Stimulated activated CD8-positive, alpha-beta memory T cell treated with anti-CD3 and anti-CD28 coated beads, Interleukin-4, amount 100 ng/mL, for 48 hours (primary cell): ENCODE measurements at places on chromosomes 6 and 20.

- DNase-seq: no peak
Observed at GRCh38 chr20:17334932-17335331, 108.1 kb downstream of the PCSK2 start.

- DNase-seq: no peak
Observed at GRCh38 chr6:146153040-146153758, 124.3 kb downstream of the GRM1 start.

- DNase-seq: no peak
Observed at GRCh38 chr6:115945306-115945705, 115.4 kb downstream of the FRK start.

GRCh38 chr20:25209911-25210310 is 14.4 kb downstream of the ENTPD6 start:
- no peak for DNase-seq

DNA sequence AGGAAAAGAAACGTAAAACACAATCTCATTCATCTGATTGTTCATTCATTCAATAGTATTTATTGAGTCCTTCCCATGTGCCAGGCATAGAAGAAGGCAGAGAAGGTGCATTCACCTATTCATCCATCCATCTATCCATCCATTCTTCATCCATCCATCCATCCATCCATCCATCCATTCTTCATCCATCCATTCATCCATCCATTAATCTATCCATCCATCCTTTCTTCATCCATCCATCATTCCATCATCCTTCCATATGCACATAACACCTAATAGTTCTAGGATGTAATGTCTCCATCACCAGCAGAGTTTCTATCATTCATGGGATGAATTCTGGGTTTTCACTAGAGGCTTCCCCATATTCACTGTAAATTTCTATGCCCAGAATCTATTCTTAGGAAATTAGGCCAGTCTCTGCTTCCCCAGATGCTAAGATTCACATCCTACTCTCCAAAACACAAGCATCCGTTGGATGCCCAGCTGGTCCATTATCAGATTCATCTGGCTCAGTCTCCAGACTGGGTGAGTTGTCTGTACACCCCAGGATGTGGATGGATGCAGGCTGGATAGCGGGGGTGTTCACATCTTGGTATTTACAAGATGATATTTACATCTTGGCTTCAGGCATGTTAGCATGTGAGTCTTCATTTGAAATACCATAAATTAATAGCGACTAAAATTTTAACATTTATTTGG is 517.7 kb upstream of the SULF2 start:
- no peak for DNase-seq

DNA sequence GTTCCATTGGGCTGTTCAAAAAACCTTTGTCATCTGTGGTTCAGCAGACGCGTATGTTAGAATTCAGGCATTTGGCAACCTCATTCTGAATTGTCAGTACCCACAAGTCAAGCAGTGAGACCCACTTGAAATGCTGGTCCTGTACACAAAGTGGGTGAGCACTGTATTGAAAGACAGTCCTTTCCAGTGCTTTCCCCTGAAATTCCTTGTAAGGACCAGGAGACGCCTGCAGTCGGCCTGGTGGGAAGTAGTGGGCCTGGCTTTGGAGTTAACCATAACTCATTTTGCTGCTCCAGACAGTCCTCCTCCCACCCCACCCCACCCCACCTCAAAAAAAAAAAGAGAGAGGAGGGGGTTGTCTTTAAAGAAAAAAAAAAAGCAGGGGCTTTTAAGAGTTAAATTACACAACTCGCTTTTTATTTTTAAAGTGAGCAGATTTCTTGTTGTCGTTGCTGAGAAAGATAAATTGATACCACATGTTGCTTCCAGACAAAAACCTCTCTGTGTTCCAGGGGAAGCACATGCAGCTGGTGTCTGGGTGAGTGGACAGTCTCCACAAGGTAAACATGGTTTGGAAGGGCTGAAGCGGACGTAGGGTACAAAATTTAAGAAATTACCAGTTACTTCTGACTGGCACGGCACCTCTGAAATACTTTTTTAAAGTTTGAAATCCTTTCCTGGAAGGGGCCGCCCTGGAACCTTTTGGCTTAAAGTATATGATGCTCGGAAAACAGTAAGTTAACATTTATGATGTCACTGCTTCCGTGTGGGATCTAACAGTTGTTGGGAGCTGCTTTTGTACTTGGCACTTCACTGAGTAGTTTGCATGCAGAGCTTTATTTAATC is 95.3 kb downstream of the FOXO3 start:
- no peak for DNase-seq

DNA sequence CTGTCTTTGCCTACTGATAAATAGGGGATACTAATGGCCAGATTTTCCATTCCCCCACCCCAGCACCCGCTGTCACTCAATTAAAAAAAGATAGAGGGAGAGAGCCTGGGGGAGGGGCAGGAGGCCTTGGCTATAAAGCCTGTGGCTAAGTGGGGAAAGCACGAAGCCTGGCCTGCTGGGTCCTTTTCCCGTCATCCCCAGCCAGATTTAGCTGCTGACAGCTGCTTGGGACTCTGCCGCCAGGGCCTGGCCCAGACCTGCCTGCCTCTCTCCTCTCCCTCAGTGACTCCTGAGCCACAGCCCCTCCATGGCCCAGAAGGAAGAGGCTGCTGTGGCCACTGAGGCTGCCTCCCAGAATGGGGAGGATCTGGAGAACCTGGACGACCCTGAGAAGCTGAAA is at the start of gene APOBEC2:
Gene APOBEC2, plus strand, starts transcription at position 162 of the 400 bp plus-strand sequence. Its CDS starts 146 bp downstream, at position 308.
- DNase-seq: no peak

DNA sequence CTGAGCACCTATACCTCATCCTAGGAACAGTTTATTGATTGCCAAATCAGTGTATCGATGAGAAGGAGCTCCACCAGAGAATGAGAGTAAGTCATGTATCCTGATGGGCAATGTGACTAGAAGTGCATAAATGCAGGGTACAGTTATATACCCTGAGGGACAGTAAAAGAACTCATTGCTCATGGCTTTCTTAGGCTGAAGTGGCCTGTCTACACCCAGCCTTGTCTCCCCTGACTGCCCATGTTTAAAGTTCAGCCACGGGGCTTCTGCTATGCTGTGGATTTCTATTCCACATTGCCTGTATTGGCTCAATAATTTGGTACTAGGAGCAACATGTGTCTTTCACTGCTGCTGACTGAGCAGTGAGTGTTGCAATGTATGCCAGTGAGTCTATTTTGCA is 400.4 kb upstream of the IMPG1 start:
- DNase-seq: no peak

- no peak for DNase-seq
Observed at GRCh38 chr6:170497841-170498301, 55.2 kb downstream of the PSMB1 start.

DNA sequence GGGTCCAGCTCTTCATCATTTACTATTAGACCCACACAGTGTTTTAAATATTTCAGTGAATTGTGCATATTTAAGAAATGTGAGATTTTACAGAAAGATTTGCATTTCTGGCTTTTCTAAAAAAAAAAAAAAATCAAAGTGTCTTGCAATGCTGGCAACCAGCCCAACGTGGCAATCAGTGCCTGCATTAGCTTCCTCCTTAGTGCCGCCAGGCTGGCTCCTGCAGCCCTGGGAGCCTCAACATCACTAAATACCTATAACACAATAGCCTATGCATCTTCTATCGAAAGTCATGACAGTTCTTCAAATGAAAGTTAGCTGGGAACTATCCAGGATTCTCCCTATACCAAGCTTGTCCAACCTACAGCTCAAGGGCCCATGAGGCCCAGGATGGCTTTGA is 9.4 kb upstream of the CD93 start:
- no peak for DNase-seq

- no peak for DNase-seq
Observed at GRCh38 chr20:25249198-25249931, 1.5 kb downstream of the PYGB start.

DNA sequence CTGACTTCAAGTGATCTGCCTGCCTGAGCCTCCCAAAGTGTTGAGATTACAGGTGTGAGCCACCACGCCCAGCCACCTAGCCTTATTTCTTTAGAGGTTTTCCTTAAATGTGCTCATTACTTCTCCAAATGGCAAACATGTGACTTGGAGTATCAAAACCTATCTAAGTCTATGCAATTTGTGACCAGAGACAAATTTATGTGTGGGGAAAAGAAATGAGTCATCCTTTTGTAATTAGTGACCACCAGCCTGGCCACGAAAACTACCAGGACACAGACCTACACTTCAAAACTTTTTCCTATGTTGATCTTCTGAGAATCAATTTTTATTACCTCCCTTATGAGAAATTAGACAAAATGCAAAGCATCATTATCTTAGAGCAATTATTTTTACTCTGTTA is 64.6 kb upstream of the OGFRL1 start:
- no peak for DNase-seq

DNA sequence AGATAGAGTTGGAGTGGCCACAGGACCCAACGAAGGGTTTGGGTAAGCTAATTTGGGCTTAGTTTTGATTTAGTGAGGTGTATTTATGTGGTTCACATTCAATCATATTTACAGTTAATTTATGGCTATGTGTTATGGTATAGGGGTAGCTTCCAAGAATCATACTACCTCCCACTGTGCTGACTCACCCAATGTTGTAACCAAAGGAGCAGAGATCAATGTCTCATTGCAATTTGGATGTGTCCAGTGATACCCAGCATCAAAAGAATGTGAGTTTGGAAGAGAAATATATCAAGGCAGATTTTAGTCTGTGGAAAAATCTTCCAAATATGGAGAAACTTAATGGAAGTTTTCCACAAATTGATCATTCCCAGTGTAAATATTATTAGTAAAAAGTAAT is 25.3 kb upstream of the SMIM8 start:
- no peak for DNase-seq

DNA sequence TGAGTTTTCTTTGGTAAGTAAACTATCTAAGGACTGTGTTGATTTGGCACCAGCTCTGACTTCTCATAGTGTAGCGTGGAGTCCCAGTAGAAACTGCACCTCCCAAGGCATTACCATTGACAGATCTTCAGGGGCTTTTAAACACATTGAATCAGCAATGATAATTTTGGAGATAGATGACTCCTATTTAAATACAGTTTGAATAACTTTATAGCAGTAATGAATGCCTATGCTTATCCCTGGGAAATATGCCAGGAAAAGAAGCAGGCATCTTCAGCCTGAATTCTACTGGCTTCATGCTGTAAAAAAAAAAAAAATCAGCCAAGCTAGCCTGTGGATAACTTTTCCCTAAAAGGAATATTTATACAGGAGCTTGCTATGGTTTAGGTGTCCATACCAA is 895.9 kb downstream of the EYS start:
- no peak for DNase-seq

DNA sequence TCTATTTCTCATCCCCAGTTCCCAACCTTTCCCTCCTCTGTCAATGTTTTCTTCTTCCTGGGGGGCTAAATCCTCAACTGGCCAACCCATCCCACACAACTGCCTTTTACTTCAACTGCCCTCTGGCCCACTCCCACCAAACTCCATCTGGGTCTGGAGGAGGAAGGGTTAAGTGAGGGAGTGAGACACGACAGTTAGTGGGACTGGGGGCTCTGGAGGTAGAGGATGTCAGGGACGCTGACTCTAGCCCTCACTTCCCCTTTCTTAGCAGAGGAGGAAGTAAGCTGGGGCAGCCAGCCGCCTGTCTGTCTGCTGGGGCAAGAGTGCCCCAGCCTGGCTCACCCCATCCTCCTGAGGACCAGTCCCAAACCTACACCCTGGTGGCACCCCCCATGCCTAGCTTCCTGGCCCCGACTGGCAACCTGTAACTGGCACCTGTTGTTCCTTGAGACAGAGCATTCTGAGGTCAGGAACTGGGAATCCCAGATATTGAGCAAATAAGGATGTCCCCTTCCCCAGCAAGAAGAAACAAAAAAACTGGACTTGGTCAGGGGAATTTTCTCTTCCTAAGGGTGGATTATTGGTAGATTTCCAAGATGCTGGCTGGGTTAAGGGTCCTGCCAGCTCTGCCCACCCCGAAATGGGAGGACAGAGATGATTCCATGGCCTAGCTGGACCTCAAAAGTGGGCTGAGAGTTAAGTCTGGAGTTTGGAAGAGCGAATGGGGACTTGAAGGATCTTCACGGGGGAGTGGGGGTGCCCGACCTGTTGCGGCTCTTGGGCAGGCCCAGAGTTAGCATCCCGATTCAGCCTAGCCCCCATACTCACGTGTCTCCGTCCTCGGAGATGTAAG is 971 bp downstream of the NFKBIE start:
- DNase-seq: peak; percentile 53

DNA sequence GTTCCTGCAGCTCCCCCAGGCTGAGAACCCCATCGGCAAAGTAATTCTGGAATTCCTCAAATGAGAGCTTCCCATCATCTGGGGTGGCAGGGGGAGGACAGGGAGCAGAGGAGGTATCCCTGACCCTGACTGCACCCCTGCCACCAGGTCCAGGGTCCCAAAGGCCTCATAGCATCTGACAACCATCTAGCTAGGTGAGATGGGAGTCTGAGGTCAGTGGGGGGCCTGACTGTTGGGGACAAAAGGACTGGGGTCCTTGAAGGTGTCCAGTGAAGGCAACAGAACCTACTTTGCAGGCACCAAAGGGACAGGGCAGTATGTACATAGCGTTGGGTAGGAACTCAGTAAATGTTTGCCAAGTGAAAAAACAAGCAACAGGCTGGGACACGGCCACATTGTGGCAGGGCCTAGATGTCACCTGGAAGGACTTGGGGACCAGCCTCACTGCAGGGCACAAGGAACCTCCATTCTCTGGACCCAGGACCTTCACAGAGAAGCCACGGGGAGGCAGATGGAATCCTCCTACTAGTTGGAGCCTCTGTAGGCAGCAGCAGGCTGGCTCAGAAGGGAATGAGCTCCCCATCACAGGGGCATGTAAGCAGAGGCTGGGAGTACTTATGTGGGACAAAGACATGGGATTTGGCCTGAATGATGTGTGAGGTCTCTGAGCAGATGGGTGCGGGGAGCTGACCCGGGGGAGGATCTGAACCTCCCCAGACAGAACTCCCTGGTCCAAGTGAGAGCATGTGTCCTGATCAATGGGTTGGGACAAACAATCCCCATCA is 3.3 kb downstream of the NECAB3 start:
- DNase-seq: no peak

GRCh38 chr20:29427201-29428060 is 1830.0 kb upstream of the DEFB115 start:
- DNase-seq: peak; percentile 58

- no peak for DNase-seq
Observed at GRCh38 chr20:24955045-24955444, 6.0 kb downstream of the CST7 start.

DNA sequence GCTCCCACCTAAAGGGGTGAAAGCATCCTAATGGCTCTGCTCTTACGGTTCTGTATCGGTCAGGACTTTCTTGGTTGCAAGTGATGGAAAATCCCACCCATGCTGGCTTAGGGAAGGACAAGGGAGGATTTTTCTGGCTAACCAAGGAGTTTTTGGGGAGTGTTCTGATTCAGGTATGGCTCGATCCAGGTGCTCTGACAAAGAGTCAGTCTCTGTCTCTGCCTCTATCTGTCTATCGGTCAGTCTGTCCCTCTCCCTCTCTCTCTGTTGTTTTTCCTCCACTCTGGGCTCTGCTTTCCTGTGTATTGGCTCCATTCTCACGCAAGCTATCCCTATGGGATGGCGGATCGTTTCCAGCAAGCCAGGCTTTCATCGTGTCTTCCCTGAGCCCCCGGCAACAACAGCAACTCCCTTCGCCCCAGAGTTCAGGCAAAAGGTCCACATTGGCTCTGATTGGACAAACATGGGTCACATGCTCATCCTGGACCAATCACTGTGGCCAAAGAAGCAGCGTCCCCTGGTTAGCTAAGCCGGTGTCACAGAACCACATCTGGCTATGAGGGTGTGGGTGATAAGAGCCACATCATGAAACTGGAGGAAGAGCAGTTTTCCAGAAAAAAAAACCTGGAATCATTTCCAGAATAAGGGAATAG is 160.3 kb downstream of the BMP7 start:
- no peak for DNase-seq
